ENCODE measurements at places on chromosomes 1 and 21.

GRCh38 chr1:17725084-17725719 lies 29.9 kb upstream of the ACTL8 start:
- DNase-seq, result no peak

DNA sequence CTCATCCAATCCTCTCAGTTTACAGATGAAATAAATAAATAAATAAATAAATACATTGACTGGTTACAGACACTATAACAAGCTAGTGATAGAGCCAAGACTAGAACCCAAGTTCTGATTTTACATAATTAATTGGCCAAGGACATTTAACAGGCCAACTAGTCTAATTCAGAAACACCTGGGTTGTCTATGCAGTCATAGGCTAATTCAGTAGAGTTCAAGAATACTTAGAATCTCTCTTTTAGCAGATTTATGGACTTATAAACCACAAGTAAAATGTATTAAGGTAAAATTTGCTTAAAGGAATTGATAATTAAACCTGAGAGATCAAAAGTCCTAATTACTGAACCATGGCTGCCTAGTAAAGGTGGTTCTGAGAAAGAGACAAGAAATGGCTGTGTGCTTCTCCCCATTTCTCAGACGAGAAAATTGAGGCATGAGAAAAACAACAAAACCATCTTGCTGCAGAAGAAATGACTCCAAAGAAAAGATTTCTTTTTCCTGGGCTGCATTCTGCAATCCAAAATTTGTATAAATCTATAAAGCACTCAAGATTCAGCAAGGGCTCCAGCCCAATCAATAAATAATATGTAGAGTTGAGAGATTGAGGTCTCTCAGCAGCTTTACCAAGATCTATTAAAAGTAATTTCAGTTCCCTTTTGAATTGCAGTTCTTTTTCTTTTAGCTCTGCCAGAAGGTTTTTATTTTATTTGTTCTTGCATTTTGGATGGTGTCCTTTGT lies 98.3 kb downstream of the DUSP10 start:
- no peak for DNase-seq

DNA sequence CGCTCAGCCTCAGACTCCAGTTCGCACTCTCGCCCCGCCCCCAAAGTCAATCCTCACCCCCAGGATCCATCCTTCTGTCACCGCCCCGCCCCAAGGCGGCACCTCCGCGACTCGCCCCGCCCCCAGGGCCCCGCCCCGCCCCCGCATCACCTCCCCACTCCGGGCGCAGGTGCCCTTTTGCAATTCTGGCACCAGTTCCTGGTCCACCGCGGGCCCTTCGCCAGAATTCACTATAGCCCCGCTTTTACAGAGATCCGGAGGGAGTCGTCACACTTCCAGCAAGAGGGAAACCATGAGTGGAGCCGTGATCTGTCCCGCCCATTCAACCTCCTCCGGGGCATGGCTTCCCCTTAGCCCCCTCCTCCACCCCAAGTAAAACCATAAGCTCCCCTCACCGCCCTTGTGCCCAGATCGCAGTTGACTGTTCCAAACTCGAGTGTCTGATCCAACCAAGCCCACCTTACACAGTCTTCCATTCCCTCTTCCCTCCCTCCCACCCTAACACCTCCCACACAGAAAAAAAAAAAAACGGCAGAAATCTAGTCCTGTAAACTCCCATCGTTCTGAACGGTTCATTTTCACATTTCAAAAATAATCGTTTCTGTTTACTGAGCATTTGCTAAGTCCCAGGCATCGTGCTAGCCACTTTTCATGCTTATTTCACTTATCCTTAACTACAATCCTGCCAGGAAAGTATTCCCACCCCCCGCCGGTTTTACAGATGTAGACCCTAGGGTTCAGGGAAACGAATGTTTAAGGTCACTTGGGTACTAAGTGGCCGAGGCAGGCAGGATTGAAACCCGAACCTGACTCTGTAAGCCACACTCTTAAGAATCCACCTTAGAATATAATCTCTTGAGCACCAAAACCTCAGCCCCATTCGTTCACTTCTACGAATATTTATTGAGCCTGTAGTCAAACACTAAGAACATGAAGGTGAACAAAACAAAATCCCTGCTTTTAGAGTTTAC lies 1.3 kb upstream of the DNAJC16 start:
- DNase-seq, result no peak

- DNase-seq, result no peak
These were observed 35.0 kb upstream of the TDRD10 start for GRCh38 chr1:154466921-154467417.

DNA sequence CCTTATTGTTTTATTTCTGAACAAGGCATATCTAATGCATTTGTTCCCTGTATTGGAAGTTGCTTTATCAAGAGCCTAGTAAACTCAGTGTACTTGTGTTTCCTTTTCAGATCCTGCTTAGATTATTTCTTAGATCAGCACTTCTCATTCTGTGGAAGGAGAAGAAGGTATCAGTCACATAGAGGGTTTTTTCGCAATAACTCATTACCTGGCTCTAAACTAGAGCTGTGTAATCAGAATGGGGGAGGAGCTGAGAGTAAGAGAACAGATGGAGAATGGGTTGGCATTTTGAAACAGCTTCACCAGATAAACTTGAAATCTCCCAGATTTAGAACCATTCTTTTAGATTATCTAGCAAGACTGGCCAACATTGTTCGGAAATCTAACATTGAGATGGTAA lies 11.0 kb downstream of the AHCYL1 start:
- no peak for DNase-seq

DNA sequence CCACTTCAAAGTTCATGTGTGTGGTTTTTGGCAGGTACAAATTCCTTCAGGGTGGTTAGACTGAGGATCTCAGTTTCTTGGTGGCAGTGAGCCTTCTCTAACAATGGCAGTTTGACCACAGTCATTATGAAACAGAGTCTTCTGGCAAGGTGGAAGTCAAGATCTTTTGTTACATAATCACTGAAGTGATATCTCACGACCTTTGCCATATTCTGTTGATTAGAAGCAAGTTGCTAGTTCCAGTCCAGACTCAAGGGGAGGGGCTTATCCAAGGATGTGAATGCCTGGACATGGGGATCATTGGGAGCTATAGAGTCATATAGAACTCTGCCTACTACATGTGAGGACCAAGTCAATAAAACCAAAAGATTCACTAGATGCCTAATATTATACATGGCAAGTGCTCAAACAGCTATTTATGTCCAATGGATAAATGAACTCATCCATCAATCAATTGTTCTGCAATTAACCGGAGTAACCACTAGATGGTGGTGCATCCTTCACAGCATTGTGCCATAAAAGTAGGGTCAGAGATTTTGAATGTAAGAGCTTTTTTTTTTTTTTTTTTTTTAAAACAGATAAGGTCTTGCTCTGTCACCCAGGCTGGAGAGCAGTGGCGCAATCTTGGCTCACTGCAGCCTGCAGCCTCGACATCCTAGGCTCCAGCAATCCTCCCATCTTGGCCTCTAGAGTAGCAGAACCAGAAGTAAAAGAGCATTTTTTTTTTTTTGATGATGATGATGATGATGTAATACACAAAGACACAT lies 131.9 kb downstream of the CRB1 start:
- DNase-seq, result no peak

GRCh38 chr1:198966519-198966918 lies 327.7 kb downstream of the PTPRC start:
- no peak for DNase-seq

- DNase-seq, result no peak
These were observed 8.6 kb downstream of the ZNF496 start for GRCh38 chr1:247322849-247323586.

- DNase-seq, result no peak
These were observed 325.9 kb upstream of the ADAMTS5 start for GRCh38 chr21:27292783-27293182.

DNA sequence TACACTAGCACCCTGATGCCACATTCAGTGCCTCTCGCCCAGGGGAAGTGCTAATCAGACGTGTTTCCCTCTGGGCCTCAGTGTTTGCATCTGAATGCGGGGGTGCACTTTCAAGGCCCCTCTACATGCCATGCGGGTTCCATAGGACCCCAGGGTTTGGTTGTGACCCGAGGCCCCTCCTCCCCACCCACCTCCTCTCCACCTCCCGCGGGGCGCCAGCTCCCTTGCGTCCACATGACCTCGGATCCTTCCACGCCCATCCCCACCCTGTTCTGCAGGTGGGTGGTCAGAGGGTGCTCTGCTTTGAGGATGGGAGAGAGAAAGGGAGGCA lies 5.1 kb upstream of the RUNX3 start:
- no peak for DNase-seq

DNA sequence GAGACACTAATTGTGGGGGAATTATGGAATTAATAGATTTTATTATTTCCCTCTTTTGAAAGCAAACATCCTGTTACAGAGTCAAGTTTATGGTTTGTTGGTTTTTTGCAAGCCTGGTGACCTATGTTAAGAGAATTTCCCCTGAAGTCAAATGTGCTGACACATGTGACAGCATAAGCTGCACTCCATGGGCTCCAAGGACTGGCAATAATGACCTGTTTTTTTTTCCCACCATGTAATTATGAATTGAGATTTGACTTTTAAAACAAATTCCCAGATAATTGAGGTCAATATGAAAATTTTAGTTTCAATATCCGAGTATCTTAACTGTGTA lies 242.5 kb upstream of the SGIP1 start:
- DNase-seq, result no peak

GRCh38 chr1:207856276-207857023 lies 54.5 kb downstream of the CD34 start:
- DNase-seq, result no peak

- no peak for DNase-seq
These were observed 146.2 kb upstream of the NFIA start for GRCh38 chr1:60936163-60936562.

DNA sequence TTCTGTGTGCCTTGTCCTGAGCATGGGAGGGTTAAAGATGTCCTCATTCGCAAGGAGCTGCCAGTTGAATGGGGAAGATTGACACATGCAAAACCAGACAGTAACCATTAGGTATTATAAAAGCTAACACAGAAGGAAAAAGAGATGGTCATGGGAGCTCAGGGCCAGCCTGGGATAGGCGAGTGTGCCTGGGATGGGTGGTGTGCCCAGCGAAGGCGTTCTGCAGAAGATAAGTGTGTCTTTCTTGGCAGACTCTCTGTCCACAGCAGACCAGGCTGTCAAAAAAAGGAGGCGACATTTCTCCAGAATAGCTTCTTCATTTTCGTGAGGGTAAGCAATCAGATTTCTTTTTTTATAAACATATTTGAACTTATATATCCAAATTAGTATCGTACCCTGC lies 14.1 kb downstream of the PGM1 start:
- DNase-seq, result no peak

GRCh38 chr1:206895837-206896242 lies 1.4 kb upstream of the IL24 start:
- DNase-seq, result no peak

DNA sequence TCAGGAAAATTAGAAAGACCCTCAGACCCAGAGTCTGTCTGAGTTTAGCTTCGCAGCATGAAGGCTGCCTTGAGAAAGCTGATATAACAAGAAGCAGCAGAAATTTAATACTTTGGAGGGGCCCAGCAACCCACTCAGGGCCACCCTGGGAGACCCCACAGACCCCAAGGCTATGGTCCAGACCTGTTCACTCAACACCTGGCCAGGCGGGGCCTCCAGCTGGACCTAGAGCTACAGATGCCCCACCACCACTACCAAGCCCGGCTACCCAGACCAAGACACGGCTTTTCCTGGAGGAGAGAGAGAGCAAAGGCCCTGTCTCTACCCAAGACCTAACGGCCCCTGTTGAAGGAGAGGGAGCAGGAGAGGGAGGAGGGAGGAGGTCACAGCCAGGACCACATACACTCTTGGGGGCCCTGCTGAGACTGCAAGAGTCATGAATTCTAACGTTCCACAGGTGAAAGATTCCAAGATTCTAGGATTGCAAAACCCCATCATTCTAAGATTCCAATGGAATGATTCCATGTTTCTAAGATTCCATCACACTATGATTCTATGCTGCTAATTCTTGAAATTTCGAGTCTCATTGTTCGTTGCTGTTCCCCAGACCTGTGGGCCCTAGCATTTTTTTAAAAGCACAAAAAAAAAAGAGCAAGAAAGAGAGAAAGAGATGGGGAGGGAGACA lies 53.2 kb downstream of the LACTBL1 start:
- no peak for DNase-seq

GRCh38 chr1:207430602-207431001 lies 23.5 kb upstream of the CR2 start:
- DNase-seq, result no peak
